NCI-H2081 (cell line): ENCODE measurements at places on chromosomes 2 and 18.

- DNase-seq: no peak
Measured at GRCh38 chr2:118307864-118308263, 219.6 kb downstream of the INSIG2 start.

GRCh38 chr2:201176081-201176481, 6.9 kb upstream of the CASP10 start:
- no peak for DNase-seq

DNA sequence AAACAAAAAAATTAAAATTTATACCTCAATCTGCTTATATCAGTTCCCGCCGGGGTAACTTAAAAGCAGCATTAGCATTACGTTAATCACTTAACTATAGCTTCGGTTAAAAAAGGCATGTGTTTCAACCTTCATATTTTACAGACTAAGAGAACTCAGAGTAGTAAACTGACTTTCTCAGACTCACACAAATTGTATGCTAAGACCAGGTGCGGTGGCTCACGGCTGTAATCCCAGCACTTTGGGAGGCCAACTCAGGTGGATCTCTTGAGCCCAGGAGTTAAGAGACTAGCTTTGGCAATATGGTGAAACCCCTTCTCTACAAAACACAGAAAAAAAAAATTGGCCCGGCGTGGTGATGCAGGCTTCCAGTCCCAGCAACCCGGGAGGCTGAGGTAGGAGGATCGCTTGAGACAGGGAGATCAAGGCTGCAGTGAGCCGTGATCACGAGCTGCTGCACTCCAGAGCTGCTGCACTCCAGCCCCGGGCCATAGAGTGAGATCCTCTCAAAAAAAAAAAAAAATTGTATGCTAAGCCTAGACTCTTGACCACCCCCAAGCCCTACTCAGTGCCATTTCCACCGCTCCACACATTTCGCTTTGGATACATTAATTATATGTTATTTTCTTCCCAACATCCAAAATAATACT, 2.4 kb downstream of the HNRNPLL start:
- no peak for DNase-seq

DNA sequence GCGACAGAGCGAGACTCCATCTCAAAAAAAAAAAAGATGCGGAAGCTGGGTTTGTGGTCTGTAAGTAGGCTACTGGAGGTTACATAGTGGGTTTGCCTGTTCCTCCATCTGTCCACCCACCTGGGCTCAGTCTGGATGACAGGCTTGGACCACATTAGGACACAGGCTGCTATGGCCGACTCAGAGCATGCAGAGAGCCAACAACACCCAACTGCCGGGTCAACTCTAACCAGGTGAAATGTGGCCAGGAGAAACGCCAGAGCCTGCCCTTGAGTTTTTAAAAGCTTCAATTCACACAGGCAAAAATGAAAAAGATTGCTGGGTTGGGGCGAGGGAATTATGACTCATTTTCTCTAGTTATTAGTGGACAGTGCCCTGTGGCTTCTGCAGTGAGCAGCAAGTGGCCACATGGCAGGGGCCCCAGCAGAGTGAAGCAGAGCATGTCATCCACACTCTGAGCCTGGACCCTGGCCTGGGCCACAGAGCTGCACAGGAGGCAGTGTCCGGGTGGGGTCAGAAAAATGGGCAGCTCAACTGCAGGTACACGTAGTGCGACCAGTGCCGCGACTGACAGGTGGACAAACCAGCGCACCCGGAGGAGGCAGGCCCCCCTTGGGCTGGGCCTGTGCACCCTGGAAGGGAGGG, 67.4 kb downstream of the BIN1 start:
- DNase-seq: no peak

- DNase-seq: no peak
Measured at GRCh38 chr2:161104054-161104553, 56.1 kb upstream of the TANK start.

- no peak for DNase-seq
Measured at GRCh38 chr2:100879296-100879695, 59.4 kb downstream of the NPAS2 start.

GRCh38 chr2:14720739-14721138, 88.2 kb downstream of the LRATD1 start:
- no peak for DNase-seq

- no peak for DNase-seq
Measured at GRCh38 chr18:48697441-48697840, 158.6 kb downstream of the CTIF start.

DNA sequence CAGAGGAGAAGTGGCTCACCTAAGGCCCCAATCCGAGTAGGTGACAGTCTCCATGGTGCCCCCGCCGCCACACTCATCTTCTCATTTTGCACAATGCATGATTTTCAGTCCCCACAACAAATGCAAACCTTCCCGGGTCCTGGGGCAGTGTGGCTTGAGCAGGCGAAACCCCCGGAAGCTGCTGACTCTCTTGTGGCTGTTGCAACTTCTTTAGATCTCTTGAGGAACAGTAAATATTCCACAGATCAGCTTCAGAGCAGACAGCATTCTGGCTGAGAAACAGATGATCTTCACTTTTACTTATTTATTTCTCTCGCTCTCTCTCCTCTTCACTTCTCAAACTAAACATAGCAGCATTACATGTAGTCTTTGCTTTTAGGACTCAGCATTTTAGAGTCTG, 51.9 kb downstream of the ASAP2 start:
- DNase-seq: no peak

GRCh38 chr2:211673133-211673905, 865.3 kb downstream of the ERBB4 start:
- no peak for DNase-seq

DNA sequence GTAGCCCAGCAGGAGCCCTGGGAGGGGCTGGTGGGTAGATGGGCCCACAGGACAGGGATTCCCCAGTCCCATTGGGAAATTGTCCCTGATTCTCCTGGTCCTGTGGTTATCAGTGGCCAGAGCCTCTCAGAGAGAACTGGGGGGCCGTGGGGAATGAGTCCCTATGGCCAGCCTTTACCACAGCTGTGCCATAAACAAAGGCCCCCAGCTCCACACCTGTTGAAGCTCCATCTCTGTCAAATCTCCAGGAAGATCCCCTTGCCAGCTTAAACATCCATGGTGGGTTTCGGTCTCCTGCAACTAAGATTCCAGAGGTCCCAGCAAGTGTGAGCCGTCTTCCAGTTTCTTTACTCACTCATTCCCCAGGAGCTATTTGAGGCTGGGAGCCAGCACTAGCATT, 897.1 kb downstream of the LRRTM4 start:
- DNase-seq: no peak

DNA sequence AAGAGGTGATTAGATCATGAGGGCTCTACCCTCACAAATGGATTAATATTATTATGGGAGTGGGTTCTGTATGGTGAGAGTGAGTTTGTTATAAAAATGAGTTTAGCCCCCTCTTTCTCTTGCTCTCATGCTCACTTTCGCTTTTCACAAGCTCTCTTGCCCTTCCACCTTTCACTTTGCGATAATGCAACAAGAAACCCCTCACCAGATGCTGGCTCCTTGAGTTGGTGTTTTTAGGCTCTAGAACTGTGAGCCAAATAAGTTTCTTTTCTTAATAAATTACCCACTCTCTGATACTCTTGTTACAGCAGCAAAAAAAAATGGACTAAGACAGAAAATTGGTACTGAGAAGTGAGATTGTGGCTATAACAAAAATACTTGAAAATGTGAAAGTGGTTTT, 106.5 kb downstream of the EHBP1 start:
- DNase-seq: no peak

DNA sequence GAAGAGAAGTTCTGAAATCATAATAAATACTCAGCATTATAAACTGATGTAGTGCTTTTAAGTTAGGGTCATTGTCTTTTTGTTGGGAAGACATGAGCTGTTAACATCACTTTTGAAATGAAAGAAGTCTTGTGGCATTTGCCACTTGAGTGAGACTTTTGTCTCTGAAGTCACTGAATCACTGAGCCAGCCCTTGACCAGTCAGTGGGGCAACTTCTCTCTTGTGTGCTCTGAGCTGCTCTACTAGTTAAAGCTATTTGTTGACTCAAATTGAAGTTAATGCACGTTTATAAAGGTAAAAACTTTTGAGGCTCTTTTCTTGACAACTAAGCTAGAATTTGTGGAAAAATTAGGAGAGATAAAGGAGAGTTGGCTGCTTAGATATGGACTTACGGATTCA, 6.7 kb downstream of the WDR43 start:
- DNase-seq: no peak

GRCh38 chr2:151097128-151097527, 164.5 kb downstream of the RBM43 start:
- peak; percentile 7 for DNase-seq

DNA sequence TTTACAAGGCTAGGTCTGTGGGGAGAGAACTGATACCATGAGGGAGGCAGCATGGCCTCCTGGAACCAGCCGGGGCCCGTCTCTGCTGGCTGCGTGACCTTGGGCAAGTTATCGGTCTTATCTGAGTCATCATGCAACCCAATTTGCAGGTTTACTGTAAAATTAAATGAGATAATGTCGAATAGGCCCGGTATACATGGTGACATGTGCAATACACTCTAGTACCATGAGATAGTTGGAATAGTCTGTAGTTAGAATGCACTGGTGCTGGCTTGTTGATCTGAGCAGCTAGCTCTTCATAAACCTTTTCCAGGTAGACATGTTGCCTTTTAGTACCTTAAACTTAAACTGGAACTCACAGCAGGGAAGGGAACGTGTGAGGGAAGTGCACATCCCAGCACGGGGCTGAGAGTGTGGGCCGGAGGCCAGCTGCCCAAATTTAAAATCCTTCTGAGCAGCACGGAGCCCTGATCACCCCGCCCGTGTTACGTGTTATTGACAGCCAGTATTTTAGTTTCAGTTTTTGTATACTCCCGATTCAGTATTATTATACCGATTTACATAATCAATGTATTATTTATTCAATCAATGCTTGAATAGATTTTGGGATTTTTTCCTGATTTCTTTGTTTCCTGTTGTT, 72.4 kb upstream of the HS6ST1 start:
- no peak for DNase-seq

DNA sequence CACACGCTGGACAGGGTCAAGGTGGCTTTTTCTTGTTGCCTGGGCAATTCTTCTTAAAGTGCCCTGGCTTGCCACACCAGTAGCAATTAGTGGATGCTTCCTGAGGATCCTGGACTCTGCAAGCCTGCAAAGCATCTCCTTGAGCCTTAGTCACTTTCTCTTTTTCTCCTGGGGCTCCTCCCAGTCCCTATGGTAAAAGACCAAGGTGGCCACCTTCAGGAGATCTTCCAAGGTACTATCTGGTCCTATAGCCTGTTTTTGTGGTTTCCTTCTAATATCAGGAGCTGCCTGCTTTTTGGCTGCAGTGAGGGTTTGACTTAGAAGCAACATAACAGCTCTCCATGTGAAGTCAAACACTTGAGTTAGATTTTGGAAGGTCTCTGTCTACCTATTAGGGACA, 33.3 kb upstream of the GMCL1 start:
- DNase-seq: no peak

DNA sequence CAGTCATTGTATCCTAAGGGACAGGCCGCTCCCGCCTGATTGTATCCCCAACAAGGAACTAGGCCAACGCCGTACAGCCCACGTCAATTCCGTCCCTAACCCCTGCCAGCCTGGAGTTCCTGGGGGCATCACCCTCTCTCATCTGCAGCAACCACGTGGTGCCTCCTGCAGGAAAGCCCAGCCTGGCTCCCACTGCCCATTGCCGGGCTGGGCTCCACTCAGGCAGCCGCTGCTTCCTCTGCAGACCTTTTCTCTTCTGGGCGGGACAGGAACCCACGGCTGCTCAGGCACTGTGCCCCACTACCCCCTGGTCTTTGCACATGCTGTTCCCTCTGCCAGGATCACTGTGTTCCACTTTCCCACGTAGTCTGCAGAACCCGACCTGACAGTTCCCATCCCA, 212.2 kb downstream of the TFCP2L1 start:
- no peak for DNase-seq

DNA sequence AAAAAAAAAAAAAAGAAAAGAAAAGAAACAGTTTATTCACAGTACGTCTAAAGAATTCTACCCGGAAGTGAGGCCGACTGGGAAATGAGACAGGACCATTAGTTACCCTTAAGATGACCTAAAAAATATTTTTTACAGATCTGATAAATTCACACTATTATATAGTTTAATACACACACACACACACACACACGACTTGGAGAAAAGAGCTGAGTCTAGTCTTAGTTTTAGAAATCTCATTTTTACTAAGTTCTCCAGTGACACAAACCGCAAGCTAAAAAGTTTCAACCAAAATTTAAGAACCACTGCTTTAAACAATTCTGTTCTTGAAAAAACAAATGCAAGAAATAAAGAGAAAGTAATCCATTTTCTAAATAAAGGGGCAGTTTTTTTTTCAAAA, 27.1 kb downstream of the ST3GAL5 start:
- DNase-seq: no peak

DNA sequence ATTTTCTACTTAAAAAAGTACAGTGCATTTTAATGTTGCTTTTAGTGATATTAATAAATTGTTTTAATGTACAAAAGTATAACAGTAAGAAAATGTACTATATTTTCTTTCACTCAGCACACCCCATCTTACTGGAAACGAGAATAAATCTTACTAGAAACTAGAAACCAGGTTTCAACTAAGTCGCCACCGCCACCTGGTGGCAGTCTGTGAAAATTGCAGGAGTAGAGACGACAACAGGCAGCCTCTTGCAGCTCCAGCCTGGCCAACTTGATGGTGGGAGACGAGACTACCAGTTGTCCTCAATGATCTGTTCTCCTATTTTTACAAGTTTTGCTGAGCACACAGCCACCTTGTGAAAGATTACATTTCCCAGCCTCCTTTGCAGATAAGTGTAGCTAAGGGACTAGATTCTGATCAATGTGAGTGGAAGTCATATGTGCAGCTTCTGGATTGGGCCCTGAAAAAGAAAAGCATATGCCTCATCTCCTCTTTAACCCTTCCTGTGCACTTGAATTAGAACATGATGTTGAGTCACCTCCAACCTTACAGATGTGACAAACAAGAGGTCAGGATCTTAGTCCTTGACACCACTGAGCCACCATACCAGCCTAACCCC, 8.7 kb downstream of the OTOF start:
- peak; percentile 74 for DNase-seq

GRCh38 chr2:212548455-212548819, 9.8 kb upstream of the ERBB4 start:
- DNase-seq: peak; percentile 65
